ENCODE measurements at places on chromosomes 12 and 14.

GRCh38 chr12:3772380-3772779 is 19.5 kb upstream of the CRACR2A start:
- no peak for DNase-seq

DNA sequence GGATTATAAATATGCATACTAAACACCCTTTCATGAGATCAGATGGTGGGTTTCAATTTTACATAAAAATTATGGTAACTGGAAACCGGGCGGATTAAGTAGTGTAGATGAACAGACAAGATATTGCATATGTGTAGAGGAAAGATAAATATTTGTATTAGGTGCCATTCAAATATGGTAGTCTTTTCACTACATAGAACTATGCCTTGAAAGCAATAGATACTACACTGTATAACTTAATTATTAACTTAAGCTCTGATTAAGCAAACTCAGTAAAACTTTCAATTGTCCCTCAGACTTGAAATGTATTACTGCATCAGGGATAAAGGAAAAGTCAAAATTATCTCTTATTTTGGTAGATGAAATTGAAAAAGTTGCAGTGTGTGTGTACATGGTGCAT is 1.9 kb downstream of the PTPN21 start:
- no peak for DNase-seq

DNA sequence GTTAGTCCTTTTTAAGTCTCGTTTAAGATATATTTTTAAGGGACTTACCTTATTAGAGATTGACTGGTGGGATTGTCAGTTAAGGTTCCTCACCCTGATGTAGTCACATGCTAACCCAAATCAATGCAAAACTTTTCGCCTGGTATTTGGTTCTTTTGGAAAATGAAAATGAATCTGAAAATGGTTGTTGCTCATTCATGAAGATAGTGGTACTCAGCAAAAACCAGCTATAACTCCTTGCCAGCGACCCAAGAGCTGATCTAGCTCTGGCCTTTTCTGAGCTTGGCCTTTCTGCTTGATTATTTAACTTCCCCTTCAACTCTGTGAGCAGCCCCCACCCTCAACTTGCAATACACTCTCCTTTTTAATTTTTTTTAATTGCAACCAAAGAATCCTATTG is 85.0 kb upstream of the GTF2A1 start:
- DNase-seq: no peak

- DNase-seq: peak; percentile 60
Observed at GRCh38 chr12:52032446-52032803, 18.8 kb upstream of the NR4A1 start.

- no peak for DNase-seq
Observed at GRCh38 chr12:79114896-79115295, 250.3 kb downstream of the SYT1 start.
